Activated CD4-positive, alpha-beta T cell treated with anti-CD3 and anti-CD28 coated beads for 36 hours (primary cell): ENCODE measurements at places on chromosomes 6 and 20.

- DNase-seq: no peak
Observed at GRCh38 chr20:13041574-13042457, 33.0 kb downstream of the SPTLC3 start.

DNA sequence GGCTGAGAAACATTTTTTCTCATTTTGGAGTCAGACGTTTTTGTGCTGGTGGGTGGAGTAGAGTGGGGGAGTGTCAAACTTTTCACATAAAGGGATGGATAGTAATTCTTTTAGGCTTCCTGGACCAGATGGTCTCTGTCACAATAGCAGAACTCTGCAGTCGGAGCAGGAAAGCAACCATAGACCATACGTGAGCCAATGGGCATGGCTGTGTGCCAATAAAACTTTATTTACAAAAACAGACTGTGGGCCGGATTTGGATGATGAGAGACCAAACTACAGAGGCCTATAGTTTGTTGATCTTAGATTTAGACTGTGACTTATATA lies 70.8 kb upstream of the SLC22A23 start:
- DNase-seq: no peak

- DNase-seq: no peak
Observed at GRCh38 chr6:125302840-125303511, 1.2 kb upstream of the HDDC2 start.

DNA sequence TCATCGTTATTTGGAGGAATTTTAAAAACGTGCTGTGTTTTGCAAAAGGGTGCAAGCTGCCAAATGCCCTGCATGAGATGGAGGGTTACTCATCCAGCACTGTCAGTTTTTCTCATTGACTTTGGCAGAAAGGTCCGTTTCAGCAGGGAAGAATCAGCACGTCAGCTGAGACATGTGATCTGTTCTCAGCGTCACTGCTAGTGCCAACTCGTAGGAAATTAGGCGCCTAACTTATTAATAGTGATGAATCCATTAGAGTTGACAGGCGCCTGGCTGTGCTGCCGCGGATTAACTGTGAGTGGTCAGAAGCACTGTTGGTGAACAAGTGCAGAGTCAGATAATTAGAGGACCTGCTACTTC lies 175.5 kb upstream of the FOXQ1 start:
- no peak for DNase-seq

DNA sequence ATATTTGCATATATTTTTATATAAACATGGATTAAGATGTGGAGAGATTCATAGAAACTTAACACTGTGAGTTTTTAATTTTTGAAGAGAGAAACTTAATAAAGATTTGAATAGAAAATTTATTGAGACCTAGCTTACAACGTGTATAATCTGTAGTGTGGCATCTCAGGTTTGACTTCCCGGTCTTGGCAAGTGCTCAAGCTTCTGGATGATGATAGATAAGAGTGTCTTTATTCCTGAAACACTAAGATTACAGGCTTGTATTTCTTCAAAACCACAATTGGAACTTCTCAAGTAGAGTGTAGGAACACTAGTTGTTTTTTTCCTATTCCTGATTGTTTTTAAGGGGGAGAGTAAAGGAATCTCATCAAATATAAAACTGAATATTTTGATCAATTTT lies 64.6 kb upstream of the NOTCH4 start:
- no peak for DNase-seq

DNA sequence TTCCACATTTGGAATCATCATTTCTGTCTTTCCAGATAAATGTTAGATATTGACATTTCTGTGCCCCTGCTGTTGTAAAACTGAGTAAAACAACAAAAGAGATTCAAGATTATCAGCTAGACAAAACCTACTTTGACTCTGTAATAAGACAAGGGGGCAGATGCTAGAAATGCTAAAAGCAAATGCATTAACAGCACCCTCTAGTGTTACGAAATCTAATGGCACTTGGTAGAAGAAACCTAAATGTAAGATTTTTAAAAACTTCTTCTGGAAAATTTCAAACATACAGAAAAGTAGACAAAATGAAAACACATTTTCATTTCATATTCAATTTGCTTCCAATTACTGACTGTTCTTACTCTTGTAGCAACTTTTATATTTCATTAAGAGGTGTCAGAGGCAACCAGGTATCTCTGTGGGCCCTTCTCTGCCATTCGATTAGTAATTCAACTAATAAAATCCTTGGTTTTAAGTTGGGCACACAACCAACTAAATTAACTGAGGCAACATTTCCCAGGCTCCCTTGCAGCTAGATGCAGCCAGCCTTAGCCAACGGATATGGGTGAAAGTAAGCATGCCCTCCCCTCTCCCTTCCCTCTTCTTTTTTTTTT lies 45.0 kb downstream of the SLC23A2 start:
- no peak for DNase-seq

GRCh38 chr6:53734473-53735299 lies 60.1 kb upstream of the LRRC1 start:
- DNase-seq: peak; percentile 45

GRCh38 chr6:36032261-36032660 lies 4.7 kb downstream of the MAPK14 start:
- no peak for DNase-seq

DNA sequence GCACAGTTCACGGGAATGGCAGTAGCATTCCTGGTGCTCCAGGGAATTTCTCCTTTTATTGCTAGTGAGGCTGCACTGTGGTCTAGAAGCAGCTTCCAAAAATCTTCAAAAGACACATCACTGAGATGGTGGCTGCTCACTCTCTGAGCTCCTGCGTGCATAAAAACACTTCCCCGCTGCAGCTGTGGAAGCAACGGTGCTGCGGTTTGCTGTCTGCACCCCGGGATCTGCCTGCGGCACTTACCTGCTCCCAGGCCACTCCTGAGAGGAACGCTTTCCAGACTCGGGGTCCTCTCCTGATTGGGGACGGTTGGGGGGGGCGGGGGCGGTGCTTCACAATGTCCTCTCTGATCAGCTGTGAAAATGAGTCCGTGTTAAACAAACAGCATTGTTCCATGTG lies 77.9 kb downstream of the TMEM242 start:
- no peak for DNase-seq

DNA sequence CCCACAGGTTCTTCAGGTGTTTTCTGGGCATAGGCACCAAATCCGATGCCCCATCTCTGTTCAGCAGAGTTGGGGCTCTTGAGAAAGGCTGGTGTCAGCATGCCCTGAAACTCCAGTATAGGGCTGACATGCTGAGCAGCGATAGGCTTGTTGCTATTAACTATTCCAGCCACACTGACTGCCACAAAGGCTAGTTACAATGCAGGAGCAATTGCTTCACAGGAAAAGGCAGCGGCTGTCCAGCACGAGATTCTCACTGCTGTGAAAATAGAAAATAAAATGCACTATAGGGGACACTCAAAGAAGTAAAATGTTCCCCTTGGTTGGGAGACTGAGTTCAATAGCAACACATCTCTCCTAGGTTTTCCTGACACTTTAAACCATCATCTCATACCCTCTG lies 112.4 kb downstream of the BFSP1 start:
- DNase-seq: no peak

GRCh38 chr6:3231247-3232016 lies 4.0 kb upstream of the TUBB2B start:
- DNase-seq: peak; percentile 27

- no peak for DNase-seq
Observed at GRCh38 chr6:41093729-41094128, 21.0 kb downstream of the NFYA start.

GRCh38 chr6:40336940-40337760 lies 250.0 kb downstream of the LRFN2 start:
- no peak for DNase-seq

GRCh38 chr20:63289311-63290135 lies 3.5 kb upstream of the COL20A1 start:
- no peak for DNase-seq

GRCh38 chr6:28068067-28068466 lies 12.3 kb upstream of the ZNF165 start:
- DNase-seq: no peak

DNA sequence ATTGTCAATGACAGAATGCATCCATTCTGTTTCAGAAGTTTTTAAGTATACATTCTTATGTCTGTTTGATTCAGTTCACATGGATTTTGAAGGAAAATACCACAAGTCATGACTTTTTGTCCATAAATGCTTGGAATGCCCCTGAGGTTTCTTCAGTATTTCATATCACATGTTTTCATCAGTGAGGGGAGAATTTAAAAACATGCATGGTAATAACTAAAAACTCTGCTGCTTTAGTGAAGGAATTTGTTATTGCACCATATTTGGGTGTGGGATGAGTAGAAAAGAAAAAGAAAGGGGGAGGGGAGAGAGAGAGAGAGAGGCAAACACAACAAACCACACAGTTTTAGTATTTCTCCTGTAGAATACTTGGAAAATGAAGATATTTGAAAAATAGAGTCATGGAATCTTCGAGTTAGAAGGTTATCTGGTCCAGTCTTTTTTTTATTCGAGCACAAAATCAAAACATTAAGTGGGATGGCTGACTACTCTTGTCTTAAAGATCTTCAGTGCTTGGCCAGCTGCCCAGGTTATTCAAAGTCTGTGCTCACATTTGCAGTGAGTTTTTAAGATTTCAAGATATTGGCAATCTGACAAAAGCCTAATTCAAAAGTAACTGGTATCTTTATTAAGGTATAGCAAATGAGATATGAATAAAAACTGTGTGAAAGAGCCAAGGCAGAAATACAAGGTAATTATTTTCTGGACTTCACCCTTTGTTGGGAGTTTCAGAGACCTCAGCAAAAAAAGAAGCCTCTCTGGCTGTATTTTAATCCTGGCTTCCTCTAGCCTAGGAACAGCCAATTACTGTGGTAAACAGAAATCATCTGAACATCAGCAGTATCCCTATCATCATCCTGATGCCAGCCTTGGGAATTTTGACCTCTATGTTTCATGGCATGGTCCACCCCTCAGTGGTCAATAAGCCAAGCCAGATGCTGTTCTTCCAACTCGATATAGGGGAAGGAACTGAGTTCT lies 687.9 kb upstream of the CITED2 start:
- no peak for DNase-seq

GRCh38 chr6:26232940-26233648 lies 131.9 kb upstream of the BTN3A2 start:
- peak; percentile 69 for DNase-seq

- peak; percentile 65 for DNase-seq
Observed at GRCh38 chr20:2524709-2525506, 11.5 kb upstream of the TMC2 start.

- no peak for DNase-seq
Observed at GRCh38 chr6:152625213-152625612, 11.9 kb downstream of the SYNE1 start.

- DNase-seq: no peak
Observed at GRCh38 chr6:14353798-14354197, 236.2 kb downstream of the CD83 start.

DNA sequence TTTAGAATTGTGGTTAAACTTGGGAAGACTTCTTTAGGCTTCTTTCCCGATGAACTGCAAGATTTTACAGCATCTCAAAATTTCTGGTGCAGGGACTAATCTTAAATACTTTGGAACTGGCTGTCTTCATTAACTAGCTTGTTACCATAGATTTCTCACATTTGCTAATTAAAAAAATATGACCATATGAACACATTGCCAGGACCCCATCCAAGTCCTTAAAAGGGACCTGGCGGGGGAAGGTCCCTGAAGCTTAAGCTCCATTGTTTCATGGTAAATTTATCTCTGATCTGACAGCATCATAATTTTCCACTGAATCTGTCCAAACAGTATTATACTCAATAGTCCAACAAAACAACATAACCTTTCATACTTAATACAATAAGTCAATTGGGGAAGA lies 517.8 kb upstream of the FLRT3 start:
- DNase-seq: no peak

DNA sequence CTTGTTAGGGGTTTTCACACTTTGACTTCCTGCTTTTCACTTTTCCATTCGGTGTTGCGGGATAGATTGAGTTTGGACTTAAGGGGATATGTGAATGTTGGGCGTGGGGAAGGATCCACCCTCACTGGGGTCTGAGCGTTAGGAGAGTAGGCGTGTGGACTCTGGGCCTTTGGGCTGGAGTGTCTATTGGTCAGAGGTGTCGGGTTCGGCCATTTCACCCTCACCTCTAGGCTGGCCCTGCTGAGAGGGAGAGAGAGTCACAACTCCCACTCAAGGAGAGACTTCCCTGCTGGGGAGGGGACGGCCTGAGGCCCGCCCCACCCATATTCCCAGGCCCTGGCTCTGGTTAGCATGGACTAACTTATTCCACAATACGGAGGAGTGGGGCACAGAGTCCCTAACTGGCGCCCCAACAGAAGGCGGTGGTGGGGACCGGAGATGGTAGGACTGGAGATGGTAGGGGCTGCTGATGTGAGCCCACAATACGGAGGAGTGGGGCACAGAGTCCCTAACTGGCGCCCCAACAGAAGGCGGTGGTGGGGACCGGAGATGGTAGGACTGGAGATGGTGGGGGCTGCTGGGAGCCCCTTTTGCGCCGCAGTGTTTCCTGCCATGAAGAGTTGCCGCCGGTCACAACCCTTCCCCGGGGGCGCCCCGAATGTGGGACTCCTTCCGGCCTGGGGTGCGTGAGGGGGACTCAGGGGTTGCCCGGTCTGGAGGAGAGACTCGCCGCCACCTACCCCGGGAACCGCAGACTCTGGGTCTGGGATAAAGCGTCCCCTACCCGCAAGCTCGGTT lies 1.4 kb upstream of the PTPRA start:
- DNase-seq: no peak

DNA sequence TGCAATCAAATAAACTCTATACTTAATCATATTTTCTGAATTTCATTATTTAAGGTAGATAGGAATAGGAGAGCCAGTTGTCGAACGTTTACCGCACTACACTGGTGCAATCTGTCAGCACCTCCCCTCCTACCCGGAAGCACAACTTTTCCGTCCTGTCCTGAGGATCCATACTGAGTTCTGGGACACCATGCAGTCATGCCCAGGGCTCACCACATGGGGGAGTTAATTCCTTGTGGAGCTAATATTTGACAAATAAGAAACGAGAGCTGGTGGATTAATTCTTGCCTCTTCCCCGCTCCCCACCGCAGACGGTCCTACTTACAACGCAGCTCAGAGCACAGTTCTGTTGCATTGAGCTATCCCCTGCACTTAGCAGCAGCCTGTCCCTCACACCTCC lies 107.7 kb upstream of the RALGAPA2 start:
- peak; percentile 7 for DNase-seq

DNA sequence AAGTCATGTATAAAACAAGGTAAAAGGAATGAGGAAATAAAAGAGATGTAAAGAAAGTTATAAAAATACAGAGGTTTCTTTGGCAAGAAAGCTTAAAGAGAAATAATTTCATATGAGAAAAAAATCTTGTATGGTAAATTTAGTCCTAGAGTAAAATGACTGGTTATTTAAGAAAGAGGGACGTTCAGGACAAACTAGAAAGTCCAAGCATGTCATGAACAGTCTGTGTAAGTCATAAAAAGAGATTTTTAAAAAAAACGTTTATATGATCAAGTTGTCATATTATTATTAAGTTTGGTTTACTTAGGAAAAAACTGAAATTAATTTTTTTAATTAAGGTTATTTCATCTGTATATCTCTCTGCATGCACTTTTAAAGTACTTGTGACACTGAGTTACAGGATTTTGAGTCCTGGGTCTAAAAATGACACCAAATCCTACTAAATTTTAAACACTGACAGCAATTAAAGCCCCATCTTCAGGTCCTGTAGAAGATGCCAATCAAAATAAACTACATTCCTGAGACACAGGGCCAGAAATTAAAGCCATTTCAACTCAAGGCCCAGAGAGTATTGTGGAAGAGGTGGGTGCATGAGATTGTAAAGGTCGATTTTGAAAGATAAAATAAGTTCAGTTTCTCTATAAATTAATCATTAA lies 62.4 kb downstream of the AGPAT4 start:
- DNase-seq: no peak

GRCh38 chr6:113178349-113178748 lies 678.8 kb upstream of the MARCKS start:
- no peak for DNase-seq
